ENCODE measurements at places on chromosomes 1 and 21.
A peak's percentile ranks its signal among the peaks of the same experiment; 100 is the strongest.

- no peak for DNase-seq
These were observed 9.8 kb upstream of the PRSS38 start for GRCh38 chr1:227805606-227806197.

GRCh38 chr1:42260376-42261070, 74.5 kb downstream of the FOXJ3 start:
- DNase-seq, result no peak

DNA sequence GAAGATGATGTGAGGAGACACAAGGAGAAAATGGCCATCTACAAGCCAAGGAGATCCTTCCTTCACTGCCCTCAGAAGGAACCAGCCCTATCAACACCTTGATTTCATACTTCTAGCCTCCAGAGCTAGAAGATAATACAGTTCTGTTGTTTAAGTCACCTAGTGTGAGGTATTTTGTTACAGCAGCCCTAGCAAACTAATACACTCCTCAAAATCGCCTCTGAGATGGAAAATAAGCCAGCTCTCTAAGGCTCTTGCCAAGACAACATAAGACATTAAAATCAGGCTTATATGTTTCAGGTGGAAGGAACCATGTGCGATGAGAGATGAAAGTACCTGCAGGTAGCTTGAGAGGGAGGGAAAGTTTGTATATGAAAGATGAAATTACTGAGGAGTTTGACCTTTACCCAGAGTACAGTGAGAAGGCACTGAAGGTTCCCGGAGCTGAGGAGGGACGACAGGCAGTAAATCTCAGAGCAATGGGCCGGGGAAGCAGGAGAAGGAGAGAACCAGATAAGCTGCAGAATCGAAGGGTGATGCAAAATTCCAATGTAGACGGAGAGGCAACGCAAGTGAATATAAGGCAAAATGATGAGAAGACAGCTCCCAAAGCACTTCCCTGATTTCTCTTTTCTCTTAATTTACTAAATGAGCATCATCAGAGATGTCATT, 84.7 kb downstream of the HHIPL2 start:
- DNase-seq, result no peak

GRCh38 chr1:156153362-156153761, at the start of gene SEMA4A:
Gene SEMA4A, plus strand, starts transcription at chr1:156153585. Its CDS starts 994 bp downstream, at chr1:156154579.
- no peak for DNase-seq

DNA sequence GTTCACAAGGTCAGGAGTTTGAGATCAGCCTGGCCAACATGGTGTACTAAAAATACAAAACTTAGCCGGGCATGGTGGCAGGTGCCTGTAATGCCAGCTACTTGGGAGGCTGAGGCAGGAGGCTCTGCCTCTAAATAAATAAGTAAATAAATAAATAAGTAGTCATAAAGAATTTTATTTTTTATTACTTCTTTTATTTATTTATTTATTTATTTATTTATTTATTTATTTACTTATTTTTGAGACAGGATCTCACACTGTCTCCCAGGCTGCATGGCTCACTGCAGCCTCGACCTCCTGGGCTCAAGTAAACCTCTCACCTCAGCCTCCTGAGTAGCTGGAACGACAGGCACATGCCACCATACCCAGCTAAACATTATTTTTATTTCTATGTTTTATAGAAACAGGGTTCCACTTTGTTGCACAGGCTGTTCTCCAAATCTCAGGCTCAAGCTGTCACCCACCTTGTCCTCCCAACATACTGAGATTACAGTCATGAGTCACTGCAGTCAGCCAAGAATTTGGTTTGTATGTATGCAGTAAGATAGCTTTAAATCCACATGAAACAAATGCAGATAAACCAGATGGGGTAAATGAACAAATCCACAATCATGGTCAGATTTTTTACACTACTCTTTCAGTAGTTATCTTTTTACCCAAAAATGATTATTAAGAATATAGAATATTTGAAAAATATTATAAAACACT, 523.3 kb upstream of the RGS18 start:
- no peak for DNase-seq

GRCh38 chr1:198220428-198220827, 63.6 kb downstream of the NEK7 start:
- DNase-seq, result no peak

DNA sequence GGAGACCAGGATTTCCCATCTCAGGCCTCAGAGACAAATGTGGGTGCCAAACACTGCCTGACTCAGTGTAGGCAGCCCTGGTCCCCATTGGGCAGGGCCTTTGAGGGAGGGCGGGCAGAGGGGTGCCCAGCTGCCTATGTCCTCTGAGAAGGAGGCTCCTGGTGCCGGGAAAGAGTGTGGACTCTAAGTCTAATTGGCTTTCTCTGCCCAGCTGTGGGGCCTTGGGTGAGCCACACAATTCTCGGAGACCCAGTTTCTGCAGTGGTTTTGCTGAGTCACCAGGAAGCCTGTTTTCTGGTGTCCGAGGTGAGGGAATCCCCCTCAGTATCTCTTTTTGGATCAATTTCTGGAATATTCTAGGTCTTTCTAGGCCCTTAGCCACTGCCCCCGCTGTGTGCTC, 35.3 kb upstream of the ACTL8 start:
- DNase-seq, result no peak

- no peak for DNase-seq
These were observed 1.1 kb downstream of the VANGL2 start for GRCh38 chr1:160401487-160401805.

DNA sequence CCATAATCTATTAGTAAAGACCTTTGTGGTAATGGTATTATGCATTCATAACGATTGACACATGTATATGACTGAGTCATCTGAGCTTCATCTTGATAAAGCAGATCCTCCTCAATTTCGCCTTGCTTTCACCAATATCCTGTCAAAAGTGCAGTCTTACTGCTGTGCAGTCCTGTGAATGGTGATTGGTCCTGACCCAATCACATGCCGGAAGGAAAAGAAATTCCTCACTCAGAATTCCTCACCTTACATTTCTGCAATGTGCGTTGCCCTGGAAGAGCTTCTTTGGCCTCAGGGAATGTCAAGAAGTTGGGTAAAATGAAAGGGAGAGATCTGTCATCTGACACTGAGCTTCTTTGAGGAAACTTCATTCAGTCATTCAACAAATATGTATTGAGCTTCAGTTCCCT, 121.0 kb upstream of the TSPAN2 start:
- no peak for DNase-seq

GRCh38 chr1:9793291-9793690, 30.5 kb downstream of the CLSTN1 start:
- DNase-seq, result no peak

- no peak for DNase-seq
These were observed 2.3 kb downstream of the DMRTB1 start for GRCh38 chr1:53461323-53462044.

- DNase-seq, result no peak
These were observed 54.5 kb upstream of the RAP1A start for GRCh38 chr1:111565079-111565478.

GRCh38 chr1:10728595-10729410, 67.6 kb downstream of the CASZ1 start:
- no peak for DNase-seq

DNA sequence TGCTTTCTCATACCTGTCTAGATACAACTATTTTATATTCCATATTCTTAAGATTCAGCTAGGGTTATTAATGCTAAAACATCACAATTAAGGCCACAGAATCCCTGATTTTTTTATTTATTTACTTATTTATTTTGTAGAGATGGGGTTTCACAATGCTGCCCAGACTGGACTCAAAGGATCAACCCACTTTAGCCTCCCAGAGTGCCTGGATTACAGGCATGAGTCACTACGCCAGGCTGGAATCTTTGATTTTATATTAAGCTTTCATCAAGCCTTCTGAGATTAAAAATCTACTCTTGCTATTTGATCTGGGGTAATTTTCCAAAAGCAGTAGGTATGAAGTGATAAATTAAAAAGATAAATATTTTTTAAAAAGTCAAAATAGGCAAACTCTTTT, 38.9 kb downstream of the MCOLN2 start:
- DNase-seq, result no peak

GRCh38 chr1:207455183-207455754, 1.1 kb downstream of the CR2 start:
- no peak for DNase-seq

- peak; percentile 35 for DNase-seq
These were observed 33.3 kb downstream of the LRP8 start for GRCh38 chr1:53294567-53294966.

- DNase-seq, result no peak
These were observed 2.4 kb upstream of the RNU5D-1 start for GRCh38 chr1:44733365-44733764.

GRCh38 chr1:114540272-114540671, 29.3 kb upstream of the TRIM33 start:
- no peak for DNase-seq

- DNase-seq, result no peak
These were observed 34.7 kb downstream of the VPS26C start for GRCh38 chr21:37232274-37233018.

GRCh38 chr1:240701412-240701811, 89.5 kb upstream of the GREM2 start:
- DNase-seq, result no peak

- DNase-seq, result no peak
These were observed 13.9 kb downstream of the S1PR1 start for GRCh38 chr1:101250656-101251272.

- DNase-seq, result no peak
These were observed 24.4 kb downstream of the EFCAB7 start for GRCh38 chr1:63547621-63548294.

- DNase-seq, result no peak
These were observed 181.9 kb downstream of the C1orf94 start for GRCh38 chr1:34358636-34359035.

DNA sequence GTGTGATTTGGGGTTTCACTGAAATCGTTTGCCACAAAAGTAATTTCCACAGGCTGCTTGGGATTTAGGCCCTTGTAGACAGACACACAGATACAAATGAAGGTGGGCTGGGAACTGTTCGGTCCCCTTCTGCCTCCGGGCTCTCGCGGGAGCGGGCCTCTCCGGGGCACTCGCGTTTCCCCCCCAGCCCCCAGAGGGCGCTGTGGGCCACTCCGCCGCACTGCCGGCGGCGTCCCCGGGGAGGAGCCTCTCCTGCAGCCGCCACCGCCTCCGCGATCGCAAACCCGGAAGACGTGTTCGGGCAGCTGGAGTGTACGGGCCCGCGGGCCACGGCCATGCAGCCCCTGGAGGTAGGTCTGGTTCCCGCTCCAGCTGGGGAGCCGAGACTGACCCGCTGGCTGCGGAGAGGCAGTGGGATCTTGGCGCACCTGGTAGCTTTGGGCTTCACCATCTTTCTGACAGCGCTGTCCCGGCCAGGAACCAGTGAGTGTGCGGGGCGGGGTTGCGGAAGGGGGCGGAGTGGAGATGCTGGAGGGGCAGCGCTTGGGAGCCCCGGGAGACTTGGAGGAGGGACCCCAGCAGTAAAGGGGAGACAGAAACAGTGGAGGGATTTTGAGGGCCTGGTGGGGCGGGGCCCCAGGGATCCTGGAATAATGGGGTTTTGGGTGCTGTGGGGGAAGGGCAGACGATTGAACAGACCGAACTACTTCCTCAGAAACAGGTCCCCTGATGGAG, at the start of gene CYB561D1:
Gene CYB561D1 (plus strand): TSS at position 290 of the 735 bp plus-strand sequence. CDS start 46 bp downstream, at position 336.
- peak; percentile 87 for DNase-seq

DNA sequence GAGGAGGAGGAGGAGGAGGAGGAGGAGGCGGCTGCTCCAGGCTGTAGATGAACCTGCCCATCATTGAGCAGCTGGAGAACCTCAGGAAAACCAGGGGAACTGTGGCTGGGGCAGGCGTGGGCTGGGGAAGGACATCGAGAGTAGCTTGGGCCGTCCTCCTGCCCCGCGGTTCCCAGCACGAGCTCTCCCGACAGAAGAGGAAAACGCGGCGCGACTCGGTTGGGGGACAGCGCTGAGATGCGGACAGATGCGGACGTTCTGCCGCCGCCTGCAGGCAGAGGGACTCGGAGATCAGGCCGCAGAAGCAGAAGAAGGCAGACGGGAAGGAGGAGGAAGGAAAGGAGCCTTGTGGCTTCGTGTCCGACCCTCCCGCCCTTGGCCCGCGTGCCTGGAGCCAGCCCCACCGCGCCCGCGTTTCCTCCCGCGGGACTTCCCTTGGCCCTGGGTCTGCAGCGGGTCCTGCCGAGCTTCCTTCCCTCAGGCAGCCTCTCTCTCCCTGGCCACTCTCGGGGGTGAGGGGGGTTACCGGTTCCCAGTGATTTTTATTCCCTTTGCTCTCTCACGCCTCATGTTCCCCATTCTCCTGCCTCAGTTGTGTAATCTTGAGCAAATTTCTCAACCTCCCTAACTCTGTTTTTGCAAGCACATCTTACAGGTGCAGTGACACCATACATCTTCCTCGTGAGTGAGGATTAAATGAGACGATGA, 1.7 kb upstream of the TNFRSF9 start:
- DNase-seq, result peak; percentile 21

- no peak for DNase-seq
These were observed 44.3 kb upstream of the GTF2B start for GRCh38 chr1:88935522-88936222.

GRCh38 chr1:75632350-75632949, 21.5 kb upstream of the SLC44A5 start:
- DNase-seq, result no peak

DNA sequence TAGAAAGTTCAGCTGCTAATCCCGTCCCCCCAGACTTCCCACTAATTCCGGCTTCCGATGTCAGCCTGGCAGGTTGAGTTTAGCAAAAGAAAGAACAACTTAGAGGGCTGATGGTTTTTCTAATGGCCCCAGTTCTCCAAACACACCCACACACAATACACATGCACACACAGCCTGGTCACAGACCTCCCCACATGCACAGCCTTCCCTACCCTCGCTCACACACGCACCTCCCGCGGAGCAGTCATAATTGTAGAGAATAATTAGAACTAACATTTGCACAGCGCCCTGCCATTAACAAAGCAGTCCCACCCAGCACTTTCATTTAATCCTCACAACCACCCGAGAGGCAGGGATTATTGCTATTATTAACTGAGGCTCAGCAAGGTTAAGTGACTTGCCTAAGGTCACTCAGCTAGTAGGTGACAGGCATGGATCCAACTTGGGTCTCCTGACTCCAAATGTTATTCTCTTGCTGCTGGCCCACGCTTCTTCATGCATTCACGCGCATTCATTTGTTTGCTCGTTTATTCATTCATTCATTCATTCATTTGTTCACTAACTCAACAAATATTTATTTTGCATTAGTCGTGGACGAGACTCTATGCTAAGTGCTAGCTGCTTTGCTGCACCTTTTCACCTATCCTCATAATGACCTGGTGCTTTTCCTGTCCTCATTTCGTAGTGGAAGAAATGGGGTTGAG, 274.9 kb downstream of the FOXD2 start:
- DNase-seq, result no peak

DNA sequence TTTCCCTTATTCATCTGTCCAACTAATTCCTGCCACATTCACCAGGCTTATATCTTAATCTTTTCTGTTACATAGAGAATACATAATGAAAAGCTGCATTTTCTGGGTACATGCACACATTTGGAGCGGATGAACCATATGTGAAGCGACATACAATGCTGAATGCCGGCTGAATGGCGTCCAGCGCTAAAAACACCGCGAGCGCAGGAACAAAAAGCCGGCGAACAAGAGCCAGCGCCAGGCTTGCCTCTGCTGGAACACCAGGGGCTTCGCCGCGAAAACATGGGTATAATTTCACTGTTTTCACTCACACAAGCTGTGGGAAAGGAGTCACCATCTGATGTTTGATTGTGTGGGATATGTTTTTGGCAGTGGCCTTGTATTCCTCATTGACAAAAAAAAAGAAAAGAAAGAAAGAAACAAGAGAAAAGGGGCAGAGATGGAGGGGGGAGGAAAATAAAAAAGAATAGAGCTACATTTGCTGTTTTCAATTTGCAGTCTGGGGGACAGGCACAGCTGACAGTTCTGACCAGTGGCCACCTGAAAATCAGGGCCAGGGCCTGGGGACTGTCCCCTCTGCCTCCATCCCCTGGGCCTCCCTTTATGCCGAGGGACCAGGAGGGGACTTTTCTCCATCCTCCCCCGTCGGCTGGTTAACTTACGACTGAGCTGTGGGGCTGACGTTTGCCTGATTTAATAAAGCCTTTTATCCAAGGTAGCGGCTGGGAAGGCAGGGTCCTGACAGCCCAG, 70.2 kb upstream of the OLIG2 start:
- no peak for DNase-seq
